D721Med (cell line): ENCODE measurements at places on chromosomes 11 and 22.

DNA sequence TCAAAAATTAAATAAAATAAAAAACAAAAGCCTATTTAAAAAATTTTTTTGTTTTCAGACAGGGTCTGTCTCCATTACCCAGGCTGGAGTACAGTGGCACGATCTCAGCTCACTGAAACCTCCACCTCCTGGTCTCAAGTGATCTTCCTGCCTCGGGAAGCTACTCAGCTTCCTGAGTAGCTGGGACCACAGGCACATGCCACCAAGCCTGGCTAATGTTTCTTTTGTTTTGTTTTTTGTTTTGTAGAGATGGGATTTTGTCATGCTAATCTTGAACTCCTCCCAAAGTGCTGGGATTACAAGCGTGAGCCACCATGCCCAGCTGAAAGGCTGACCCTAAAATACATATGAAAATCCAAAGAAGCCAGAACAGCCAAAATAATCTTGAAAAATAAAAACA lies 20.4 kb upstream of the L3MBTL2 start:
- no peak for DNase-seq

- no peak for DNase-seq
Measured at GRCh38 chr11:27277843-27278242, 85.2 kb downstream of the CCDC34 start.

GRCh38 chr11:36110668-36111410 lies 167.0 kb downstream of the LDLRAD3 start:
- no peak for DNase-seq

DNA sequence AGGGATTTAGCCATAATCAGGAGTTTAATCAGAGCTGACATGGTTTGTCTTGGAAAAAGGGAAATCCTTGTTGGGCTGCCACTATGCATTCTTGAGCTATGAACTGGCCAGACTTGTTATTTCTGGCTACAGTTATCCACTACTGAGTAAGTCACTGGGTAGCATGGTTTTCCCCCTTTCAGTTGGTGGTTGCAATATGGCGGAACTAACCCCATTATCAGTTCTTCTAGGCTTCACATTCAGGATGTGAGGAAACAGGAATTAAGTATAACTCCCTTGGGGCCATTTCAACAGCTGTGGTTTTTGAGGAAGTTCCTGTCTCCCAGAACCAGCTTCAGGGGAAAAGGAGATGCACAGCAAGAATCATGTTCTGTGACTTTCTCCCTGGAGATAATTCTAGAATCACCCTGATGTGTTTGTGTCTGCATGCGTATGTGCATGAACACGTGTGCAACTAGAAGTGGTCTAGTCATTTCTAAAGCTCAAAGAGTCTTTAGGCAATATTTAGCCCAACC lies 103.0 kb upstream of the CD44 start:
- no peak for DNase-seq

- no peak for DNase-seq
Measured at GRCh38 chr11:2777386-2777785, 77.6 kb upstream of the KCNQ1OT1 start.

DNA sequence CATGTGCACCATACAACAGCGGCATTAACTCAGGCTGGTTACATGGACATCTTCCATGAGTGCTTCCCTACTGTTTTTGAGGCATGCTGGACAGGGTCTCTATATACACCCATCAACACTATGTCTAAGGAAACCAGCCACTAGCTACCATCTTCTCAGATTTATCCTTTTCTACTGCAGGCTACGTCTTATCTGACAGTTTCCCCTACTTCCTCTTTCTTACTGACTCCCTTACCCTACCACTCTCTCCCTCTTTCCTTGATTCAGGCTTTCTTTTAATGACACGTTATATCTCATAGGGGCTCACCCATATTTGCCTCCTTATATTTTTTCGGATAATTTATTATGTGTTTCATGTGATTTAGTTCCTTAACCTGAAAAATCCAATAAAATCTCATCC lies 41.8 kb downstream of the DDI1 start:
- DNase-seq: no peak

- DNase-seq: no peak
Measured at GRCh38 chr11:1642288-1643145, 12.9 kb downstream of the KRTAP5-5 start.

GRCh38 chr11:44988111-44988510 lies 37.4 kb upstream of the TP53I11 start:
- no peak for DNase-seq

DNA sequence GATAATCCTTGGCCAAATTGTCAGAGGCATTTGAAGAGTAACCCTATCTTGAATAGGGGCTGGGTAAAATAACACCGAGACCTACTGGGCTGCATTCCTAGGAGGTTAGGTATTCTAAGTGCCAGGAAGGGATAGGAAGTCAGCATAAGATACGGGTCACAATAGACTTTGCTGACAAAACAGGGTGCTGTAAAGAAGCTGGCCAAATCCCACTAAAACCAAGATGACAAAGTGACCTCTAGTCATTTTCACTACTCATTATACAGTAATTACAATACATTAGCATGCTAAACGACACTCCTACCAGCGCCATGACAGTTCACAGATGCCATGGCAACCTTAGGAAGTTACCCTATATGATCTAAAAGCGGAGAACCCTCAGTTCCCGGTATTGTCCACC lies 964 bp upstream of the REXO2 start:
- no peak for DNase-seq

DNA sequence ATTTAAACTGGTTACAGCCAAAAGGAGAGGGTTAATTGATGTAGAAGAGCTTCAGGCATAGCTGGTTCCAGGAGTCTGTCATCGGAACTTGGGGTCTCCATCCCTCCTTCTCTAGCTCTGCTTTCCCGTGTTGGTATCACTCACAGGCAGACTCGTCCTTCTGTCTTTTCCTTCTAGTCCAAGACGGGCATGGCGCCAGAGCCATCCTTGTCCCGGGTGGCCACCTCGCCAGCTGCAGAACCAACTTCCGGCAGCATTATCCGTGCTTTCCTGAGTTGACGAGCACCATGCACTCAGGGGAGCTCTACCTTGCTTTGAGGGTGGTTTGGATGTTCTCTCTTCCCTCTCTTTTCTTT lies 14.7 kb downstream of the LINC01488 start:
- DNase-seq: no peak

GRCh38 chr11:66071381-66071801 lies 1.3 kb downstream of the PACS1 start:
- no peak for DNase-seq

- DNase-seq: no peak
Measured at GRCh38 chr11:120316880-120317688, 8.0 kb upstream of the TLCD5 start.

- no peak for DNase-seq
Measured at GRCh38 chr11:10456519-10456918, 1.5 kb downstream of the AMPD3 start.

- no peak for DNase-seq
Measured at GRCh38 chr11:28350216-28350615, 242.0 kb downstream of the METTL15 start.

GRCh38 chr22:44531487-44531886 lies 33.5 kb upstream of the RTL6 start:
- no peak for DNase-seq

GRCh38 chr22:33969045-33969444 lies 48.8 kb upstream of the LARGE1 start:
- DNase-seq: no peak

DNA sequence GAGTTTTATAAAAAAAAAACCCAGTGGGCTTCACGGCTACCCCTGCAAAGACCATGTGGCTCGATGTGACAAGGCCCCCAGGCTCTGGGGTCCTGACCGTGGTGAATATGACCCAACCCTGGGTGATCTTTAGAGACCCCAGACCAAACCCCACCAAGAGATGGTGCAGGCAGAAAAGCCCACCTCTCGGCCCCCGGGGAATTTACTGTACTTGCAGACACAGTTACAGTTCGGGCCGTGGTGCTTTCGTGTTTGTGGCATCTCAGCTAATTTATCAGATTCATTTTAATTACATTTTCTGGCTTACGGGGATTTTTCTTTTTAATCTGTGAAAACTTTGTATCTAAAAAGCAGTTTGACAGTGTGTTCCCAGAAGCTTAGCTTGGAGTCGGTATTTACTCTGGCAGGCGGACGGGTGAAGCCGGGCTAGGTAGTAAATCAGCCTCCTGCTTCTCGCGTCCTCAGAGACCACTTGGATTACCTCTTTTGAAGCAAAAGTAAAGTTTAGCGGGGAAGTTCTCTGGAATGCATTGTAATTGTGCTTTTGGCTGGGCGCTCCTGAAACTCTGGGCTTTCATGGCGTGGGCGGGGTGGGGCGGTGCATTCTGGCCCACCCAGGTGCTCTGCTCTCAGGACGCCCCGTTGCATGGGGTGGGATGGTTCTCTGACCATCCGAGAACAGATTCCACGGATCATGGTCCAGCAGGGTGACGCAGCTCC lies 25.3 kb downstream of the ANO1 start:
- no peak for DNase-seq

- DNase-seq: no peak
Measured at GRCh38 chr11:33898957-33899356, 7.1 kb upstream of the LMO2 start.

- DNase-seq: no peak
Measured at GRCh38 chr11:124873951-124874350, 8.7 kb downstream of the ROBO3 start.
